Eye (tissue), 1 donor: ENCODE measurements at places on chromosomes 7 and 10.
A peak's percentile ranks its signal among the peaks of the same experiment; 100 is the strongest.

GRCh38 chr7:4138866-4139265 lies 543.2 kb upstream of the FOXK1 start:
- no peak for DNase-seq

GRCh38 chr10:13803566-13804554 lies 217.1 kb downstream of the PRPF18 start:
- DNase-seq: no peak

GRCh38 chr7:117083648-117084047 lies 130.3 kb downstream of the ST7 start:
- no peak for DNase-seq

GRCh38 chr7:41624818-41625217 lies 78.1 kb downstream of the INHBA start:
- DNase-seq: no peak

- peak; percentile 53 for DNase-seq
Measured at GRCh38 chr10:10824591-10825148, 193.0 kb upstream of the CELF2 start.

- DNase-seq: no peak
Measured at GRCh38 chr10:72072046-72072445, 16.3 kb downstream of the SPOCK2 start.

GRCh38 chr10:12279281-12279680 lies 70.1 kb upstream of the CAMK1D start:
- DNase-seq: no peak

DNA sequence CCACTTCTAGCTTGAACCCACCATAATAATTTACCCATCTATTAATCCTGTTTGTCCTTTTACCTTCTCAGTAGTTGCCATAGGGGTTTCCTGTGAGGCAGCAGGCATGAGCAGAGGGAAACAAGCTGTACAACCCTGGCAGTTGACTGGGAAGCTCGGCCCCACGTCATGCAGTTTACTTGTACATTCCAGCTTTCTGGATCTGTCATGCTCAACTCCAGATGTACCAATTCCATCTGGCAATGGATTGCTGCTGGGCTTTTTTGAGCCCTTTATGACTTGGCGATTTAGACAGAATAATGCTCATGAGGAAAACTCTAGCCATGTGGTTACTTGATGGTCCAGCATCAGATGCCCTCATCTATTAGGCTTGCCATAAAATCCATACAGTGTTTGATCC lies 112.5 kb downstream of the GNAI1 start:
- DNase-seq: no peak

DNA sequence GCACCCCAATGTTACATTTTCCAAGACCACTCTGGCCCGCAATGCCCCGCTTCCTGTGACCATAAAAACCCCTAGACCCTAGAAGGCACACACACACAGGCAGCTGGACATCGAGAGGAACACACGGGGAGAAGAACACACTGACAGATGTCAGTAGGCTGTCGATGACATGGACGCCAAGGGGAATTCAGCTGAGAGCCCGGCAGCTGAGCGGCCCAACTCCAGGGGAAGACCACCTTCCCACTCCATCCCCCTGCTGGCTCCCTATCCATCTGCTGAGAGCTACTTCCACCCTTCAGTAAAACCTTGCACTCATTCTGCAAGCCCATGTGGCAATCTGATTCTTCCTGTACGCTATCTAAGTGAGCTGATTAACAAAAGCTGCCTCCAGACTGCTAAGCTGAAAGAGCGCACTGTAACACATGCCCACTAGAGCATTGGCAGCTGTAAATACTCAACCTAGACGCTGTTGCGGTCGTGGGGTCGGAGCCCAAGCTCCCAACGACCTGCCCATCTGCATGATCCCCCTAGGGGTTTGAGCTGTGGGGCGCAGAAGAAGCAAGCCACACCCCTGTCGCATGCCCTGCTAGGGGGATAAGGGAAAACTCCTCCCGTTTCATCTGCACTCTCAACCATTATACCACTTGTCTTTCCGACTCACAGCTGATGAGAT lies 843.6 kb upstream of the POT1 start:
- peak; percentile 4 for DNase-seq

DNA sequence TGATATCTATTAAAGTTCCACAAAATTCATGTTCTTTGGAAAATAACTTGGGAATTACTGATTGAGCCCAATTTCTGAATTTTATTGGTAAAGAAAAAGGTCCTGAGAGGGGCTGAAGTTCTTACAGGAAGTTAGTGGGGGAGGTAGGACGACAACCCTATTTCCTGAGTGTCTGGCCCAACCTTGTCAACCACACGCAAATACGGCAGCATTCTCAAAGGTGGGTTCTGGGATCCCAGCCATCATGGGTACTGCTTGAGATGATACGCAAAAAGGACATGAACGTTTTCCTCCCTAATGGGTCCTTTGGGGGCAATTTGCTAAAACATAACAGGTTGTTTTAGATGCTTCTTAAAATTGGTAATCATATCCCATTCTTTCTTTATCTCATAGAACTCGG lies 2.7 kb upstream of the PDCD4 start:
- DNase-seq: no peak

DNA sequence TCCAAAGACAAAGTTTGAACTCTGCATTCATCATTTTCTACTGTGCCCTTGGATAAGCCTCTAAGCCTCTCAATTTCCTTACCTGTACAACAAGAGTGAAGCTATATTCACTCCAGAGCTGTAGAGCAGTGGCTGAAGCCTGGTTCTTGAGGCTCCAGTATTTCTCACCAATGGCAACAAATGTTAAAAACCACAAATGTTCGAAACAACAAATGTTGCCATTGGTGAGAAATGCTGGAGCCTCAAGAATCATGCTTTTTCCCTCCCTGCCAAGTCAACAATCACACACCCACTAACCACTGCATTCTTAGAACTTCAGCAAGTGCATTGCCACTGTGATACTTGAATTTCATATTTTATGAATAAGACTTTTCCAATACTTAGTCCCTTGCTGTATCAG lies 237.9 kb downstream of the TMEM26 start:
- DNase-seq: no peak

- DNase-seq: peak; percentile 84
Measured at GRCh38 chr7:124032369-124033094, at the start of gene TMEM229A. TMEM229A (minus strand) TSS chr7:124033067; CDS start chr7:124033003, 64 bp downstream.

DNA sequence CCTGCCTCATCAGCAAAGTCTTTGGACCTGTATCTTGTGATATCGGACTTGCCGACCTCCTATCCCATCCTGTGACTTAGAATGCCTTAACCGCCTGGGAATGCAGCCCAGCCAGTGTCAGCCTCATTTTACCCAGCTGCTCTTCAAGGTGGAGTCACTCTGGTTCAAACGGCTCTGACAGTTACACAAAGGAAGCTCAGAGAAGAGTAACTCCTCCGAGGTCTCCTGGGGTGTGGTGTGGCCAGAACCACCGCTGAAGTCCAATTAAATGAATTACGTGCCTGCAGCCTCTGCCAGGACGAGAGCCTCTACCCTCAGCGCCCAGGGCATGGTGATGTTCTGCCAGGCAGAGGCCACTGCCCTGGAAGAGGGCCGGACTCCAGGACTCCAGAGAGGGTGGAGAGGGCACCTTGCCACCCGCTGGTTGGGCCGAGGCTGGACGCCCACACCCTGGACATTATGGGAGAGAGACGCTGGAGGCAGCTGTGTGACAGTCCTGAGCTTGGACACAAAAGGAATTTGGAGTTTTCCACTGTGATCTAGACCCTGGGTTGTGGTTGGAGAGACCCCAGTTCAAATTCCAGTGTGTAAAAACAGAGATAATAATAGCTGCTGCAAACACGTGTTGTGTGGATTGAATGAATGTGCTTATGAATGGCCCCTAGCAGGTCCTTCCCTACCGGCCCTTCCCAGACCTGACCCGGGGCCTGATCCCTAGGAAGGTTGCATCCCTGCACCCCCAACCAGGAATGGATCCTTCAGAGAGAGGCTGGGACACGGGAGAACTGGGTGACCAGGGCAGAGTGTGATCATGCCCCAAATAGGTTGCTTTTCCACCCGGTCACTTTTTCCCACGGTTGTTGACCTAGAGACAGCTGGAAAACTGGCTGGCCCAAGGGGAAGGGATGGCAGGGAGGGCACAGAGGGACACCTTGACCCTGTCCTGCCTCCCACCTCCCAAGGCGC lies 37.8 kb upstream of the FZD9 start:
- no peak for DNase-seq

- peak; percentile 61 for DNase-seq
Measured at GRCh38 chr7:151167197-151167961, at the start of gene GBX1. GBX1 (minus strand) TSS chr7:151167694; CDS start chr7:151167548, 146 bp downstream.

- no peak for DNase-seq
Measured at GRCh38 chr10:4013651-4014121, 228.7 kb upstream of the KLF6 start.

DNA sequence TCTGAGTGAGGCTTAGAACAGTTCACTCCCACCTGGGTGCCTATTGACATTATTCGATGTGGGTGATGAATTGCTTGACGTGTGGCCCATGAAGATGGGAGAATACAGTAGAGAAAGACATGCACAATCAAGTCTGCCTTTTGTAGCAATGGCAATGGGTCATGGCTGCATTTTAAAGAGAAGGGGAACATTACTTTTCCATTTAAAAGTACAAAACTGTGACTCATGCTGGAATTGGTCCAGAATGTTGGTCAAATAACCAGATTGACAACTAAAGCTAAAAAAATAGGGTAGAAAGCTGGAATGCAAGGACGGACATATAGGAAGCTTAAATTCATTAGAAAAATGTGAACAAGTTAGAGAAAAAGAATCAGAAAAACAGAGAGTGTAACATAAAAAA lies 104.1 kb upstream of the SLC25A13 start:
- DNase-seq: no peak

- peak; percentile 46 for DNase-seq
Measured at GRCh38 chr7:93475811-93476210, 98.7 kb downstream of the CALCR start.

- DNase-seq: no peak
Measured at GRCh38 chr7:149333321-149333717, 71.3 kb downstream of the ZNF783 start.

GRCh38 chr7:132532281-132532680 lies 44.0 kb downstream of the PLXNA4 start:
- no peak for DNase-seq

DNA sequence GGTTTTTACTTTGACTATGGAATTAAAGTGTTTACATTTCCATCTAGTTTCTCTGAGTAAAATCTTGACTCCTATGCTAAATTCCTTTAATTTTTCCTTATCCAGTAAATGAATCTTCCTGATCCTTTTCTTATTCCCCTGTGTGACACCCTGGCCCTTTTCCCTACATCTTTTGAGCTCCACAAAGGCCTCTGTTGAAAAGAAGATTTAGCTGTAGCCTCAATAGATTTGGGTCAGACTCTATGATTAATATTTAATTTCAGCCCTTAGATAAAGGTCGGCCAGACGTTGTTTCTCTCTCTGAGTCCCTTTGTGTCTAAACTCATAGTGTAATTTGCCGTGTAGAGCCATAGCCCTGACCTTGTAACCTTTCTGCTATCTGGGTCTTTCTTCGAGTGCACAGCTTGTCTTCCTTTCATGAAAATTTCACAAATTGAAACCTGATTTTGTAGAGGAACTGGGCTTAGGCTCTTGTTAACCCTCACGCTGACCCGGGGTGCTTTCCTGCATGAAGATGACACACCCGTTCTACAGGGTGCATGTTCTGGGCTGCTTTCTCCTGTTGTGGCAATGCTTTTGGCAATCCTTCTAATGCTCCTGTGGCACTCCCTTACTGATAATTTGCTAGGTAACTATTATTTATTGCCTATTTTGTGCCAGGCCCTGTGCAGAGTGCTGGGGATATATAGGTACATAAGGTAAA lies 21.2 kb downstream of the LSMEM1 start:
- DNase-seq: peak; percentile 79

- no peak for DNase-seq
Measured at GRCh38 chr7:46152696-46153095, 231.6 kb upstream of the IGFBP3 start.

- no peak for DNase-seq
Measured at GRCh38 chr7:71457021-71457420, 325.1 kb downstream of the GALNT17 start.

- no peak for DNase-seq
Measured at GRCh38 chr7:29946428-29947186, 43.0 kb downstream of the SCRN1 start.

DNA sequence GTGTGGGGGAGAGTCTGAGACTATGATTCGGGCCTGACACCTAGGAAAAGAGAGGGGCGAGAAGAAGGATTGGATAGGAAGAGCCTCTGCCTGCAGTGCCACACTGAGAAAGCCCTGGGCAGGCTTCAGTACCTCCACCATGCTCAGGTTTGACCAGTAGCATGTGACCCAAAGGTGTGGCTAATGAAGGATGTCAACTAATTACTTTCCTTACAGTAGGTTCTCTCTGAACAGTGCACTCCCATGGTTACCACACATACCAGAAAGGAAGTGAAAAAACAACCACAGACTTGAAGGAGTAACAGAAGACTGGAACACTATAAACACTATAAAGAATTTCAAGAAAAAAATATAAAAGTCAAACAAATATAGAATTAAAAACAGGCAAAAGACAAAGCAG lies 46.2 kb downstream of the SEM1 start:
- DNase-seq: no peak

DNA sequence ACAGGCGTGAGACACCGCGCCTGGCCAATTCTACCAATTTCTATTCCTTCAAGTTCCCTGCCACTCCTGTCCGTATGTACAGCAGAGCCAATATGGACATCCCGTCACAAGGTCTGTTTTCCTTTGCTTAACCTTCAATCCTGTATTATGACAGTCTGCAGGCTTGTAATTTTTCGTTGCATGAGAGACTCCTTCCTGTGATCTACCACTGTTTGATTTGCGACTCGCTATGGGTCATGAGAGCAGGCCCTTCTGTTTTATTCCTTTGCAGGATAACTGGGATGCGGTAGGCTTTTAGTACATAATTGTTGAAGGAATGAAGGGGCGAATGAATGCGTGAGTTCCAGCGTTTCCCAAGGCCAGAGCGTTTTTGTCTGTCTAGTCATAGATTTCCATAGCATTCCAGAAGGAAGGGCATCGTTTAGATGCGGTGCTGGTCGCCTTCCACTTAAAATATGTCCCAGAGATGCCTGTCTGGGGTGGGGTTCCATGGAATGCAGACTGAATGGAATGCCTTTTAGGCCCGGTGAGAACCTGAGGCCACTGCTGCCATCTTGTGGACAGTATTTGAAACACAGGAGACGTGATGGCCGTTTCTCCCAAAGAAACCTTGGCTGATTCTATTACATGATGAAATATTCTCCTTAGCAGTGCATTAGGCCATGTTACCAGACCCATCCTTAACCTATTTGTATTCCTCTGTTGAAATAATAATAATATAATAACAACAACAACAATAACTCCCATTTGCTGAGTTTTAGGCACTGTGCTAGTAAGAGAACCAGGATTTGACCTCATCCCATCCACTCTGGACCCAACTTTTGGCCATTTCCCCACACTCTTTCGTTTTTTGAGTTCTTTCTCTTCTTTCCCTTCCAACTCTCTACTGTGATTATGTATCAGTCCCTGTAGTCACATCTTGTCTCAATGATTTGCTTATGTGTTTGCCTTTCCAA lies 193.2 kb downstream of the MYOF start:
- DNase-seq: peak; percentile 94

- DNase-seq: no peak
Measured at GRCh38 chr7:156638443-156639077, 2.0 kb upstream of the RNF32 start.

DNA sequence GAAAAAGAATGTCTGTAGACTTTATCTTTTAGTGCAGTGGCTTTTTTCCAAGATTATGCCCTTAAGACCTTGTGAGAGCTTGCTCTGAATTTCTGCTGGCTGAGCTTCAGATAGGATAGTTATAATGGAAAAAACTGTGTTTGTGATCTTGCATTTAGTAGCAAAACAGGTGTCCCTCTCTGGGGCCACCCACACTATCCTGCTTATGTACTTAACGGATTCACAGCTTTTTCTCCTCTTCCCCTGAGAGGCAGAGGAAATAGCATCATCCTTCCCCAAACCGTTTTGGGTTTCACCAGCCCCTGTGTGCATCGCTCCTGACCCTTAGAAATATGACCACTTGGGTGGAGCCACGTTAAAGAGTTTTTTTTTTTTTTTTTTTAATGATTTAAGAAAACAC lies 101.2 kb downstream of the RAB18 start:
- no peak for DNase-seq
